ENCODE measurements at places on chromosomes 3 and 15.

- DNase-seq = no peak
Measured at GRCh38 chr15:49888734-49889133, 230.3 kb downstream of the ATP8B4 start.

GRCh38 chr3:106839576-106840280 is 537.5 kb upstream of the CCDC54 start:
- no peak for DNase-seq

GRCh38 chr15:89023311-89023961 is 64.8 kb upstream of the ABHD2 start:
- DNase-seq = no peak

DNA sequence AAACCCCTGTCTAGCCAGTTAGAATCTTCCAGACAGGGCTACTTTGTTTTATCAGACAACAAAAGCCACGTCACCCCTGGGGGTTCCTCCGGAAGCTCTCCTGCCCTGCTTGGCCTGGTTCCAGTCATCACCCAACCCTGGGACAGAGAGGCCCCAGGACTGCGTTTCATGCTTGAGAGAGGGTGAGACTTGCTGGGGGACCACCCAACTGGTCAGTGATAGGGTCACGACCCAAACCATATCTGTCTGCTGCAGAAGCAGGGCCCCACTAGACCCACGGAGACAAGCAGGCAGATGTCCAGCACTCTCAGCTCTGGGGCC is 1.2 kb downstream of the NT5DC2 start:
- DNase-seq = no peak

- no peak for DNase-seq
Measured at GRCh38 chr15:27495963-27496459, 525.0 kb downstream of the GABRG3 start.

GRCh38 chr15:42011074-42011473 is 9.8 kb downstream of the PLA2G4E start:
- DNase-seq = no peak

DNA sequence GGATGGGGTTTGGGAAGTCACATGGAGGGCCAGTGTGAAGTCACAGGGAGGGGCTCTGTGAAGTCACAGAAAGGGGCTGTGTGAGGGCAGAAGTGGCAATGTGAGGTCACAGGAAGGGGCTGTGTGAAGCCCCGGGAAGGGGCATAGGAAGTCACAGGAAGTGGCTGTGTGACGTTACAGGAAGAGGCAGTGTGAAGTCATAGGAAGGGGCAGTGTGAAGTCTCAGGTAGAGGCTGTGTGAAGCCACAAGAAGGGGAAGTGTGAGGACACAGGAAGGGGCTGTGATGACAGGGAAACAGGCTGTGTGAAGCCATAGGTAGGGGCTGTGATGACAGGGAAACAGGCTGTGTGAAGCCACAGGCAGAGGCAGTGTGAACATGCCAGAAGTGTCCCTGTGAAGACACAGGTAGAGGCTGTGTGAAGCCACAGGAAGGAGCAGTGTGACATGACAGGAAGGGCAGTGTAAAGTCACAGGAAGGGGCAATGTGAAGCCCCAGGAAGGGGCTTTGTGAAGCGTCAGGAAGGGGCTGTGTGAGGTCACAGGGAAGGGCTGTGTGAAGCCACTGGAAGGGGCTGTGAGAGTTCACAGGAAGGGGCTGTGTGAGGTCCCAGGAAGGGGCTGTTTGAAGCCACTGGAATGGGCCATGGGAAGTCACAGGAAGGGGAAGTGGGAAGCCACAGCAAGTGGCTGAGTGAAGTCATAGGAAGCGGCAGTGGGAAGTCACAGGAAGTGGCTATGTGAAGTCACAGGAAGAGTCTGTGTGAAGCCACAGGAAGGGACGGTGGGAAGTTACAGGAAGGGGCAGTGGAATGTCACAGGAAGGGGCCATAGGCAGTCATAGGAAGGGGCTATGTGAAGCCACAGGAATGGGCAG is 37.1 kb downstream of the GASK1A start:
- no peak for DNase-seq

DNA sequence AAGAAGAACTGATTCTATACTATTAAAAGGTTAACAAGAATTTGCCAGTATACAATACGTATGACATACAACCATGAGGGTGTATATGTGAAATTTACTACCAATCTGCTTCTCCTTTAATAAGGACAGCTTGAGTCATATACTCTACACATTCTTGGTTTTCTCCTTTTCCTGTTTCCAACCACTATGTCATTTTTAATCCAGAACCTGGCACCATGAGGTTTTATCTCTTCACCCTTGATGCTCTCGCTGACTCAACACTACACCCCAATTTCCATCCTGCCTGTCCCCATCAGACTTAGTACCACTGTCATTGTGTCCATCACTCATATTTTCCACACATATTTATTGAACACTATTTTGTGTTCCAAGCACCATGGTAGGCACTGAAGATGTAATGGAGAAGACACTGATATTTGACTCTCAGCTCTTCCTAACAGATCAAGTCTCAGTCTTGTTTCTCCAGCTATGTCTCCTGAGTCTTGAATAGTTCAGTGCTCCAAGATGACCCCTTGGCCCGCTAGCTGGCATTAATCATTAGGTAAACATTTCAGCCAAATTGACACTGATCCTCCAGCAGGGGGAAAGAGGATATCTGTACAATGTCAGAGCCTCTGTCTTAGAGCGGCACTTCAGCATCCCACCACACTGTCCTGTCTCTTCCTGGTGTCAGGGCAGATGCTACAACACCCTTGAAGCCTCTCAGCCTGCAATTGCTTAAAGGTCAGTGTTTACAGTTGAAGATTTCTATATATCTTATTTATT is 11.2 kb upstream of the COL8A1 start:
- no peak for DNase-seq

DNA sequence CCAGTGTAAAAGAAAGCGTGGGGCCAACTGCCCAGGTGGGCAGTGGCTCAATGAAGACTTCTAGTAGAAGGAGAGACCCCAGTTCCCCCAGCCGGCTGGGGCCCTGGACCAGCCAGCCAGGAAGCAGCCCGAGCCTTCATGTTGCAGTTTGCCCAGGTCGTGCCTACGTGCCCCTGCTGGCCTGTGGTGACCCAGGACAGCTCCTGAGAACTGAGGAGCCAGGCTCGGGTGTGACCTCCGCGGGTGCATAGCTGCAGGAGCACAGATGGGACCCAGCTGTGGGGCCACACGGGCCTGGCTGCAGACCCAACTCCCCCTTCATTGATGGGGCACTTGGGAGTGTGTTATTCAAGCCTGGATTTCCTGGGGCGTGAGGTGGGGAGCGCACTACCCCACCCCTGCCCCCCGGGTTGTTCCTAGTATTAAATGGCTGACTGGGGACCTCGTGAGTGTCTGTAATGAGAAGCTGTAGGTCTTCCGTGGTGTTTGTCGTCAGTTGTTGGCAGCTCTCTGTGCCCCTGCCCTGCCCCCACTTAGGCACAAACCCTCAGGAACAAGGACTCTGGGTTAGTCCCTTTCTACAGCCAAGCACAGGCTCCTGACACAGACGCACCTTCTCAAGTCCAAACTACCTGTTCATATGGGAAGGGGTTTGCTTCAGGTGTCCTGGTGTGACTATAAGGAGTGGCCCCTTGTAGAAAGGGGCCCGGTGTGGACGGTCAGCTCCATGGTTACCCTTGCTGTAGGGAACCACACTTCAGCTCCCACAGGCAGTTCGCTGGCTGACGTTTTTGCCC is 39.1 kb downstream of the IDH2 start:
- no peak for DNase-seq

- DNase-seq = peak; percentile 16
Measured at GRCh38 chr3:43155464-43156121, 49.7 kb upstream of the POMGNT2 start.

DNA sequence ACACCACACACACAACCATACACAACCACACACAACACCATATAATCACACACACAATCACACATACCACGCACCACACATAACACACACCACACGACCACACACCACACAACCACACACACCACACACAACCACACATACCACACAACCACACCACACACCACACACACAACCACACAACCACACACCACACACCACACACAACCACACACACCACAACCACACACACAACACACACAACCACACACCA is 24.2 kb downstream of the CPN2 start:
- DNase-seq = no peak

DNA sequence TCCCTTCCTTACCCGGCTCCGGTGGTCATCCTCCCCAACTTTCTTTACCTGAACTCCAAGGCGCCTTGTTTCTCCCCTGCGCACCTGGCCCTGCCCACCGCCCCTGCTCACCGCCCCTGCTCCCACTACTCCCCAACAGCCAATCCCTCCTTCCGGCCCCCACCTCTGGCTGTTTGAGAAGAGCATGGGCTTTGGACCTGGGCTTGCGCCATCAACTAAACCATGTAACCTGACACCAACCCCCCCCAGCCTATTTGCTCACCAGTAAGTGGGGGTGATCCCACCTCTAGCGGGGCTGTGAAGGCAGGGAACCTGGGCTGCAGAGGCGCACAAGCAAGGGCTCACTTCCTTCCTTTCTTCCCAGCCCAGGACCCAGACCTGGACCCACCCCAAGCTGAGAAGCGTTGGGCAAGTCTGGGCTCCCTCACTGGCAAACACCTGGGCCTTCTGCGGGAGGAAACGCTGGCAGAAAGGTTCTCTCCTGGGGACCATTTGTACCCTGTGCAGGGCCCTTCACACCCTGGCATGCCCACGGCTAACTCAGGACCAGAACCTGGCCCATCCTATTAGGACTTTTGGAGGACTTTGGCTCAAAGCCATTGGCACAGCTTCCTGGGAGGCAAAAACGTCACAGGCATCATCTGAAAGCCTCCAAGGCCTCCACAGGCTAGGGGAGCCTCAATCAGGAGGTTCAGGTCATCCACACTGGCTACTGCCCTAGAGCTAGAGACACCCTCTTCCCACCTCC is at the start of gene PLXNB1:
PLXNB1 (minus strand) TSS at position 127 of the 748 bp plus-strand sequence. CDS start 5,475 bp downstream, outside the sequence.
- no peak for DNase-seq

Measured in kidney epithelial cell (primary cell).